ENCODE measurements at places on chromosomes 3 and 15. TPM values are rescaled to one million over a fixed set of nuclear protein-coding genes. Genes with fewer than 3 reads are reported as not detected.

The CHRM5 gene
- not detected for total RNA-seq

The GOLGA6L7 gene
- total RNA-seq, result not detected

The GP5 gene
- not detected for total RNA-seq

The COL6A6 gene
- total RNA-seq, result not detected

The P3H2 gene
- 16.0 TPM for total RNA-seq

The IL17RB gene
- total RNA-seq, result not detected

The WDR93 gene
- 0.10 TPM for total RNA-seq

The PRR23C gene
- total RNA-seq, result not detected
